Adipose tissue (tissue), 3 donors: ENCODE measurements at places on chromosomes 5 and 9. TPM values are rescaled to one million over a fixed set of nuclear protein-coding genes. Genes with fewer than 3 reads are reported as not detected.

ALDOB gene
- 972 TPM for polyA plus RNA-seq

FIBCD1 gene
- 0.21 TPM for polyA plus RNA-seq

ZNF367 gene
- 0.51 TPM for polyA plus RNA-seq

RACK1 gene
- polyA plus RNA-seq, result 2,124 TPM

EGFL7 gene
- 158 TPM for polyA plus RNA-seq

AJM1 gene
- polyA plus RNA-seq, result 1.7 TPM

PDE6A gene
- 0.01 TPM for polyA plus RNA-seq

FOXD4L5 gene
- polyA plus RNA-seq, result not detected

LRRTM2 gene
- polyA plus RNA-seq, result 0.16 TPM

GPRIN1 gene
- 0.36 TPM for polyA plus RNA-seq

PRR16 gene
- polyA plus RNA-seq, result 1.7 TPM

PCDHA4 gene
- 1.7 TPM for polyA plus RNA-seq

NEURL1B gene
- polyA plus RNA-seq, result 17.5 TPM

SOHLH1 gene
- polyA plus RNA-seq, result not detected

SLC6A7 gene
- not detected for polyA plus RNA-seq

SPINK7 gene
- polyA plus RNA-seq, result 2.0 TPM

RNF183 gene
- not detected for polyA plus RNA-seq

NOXA1 gene
- polyA plus RNA-seq, result 3.1 TPM

CACFD1 gene
- 4.0 TPM for polyA plus RNA-seq

IL17B gene
- 0.37 TPM for polyA plus RNA-seq

SLC22A4 gene
- 3.0 TPM for polyA plus RNA-seq

SHOC1 gene
- polyA plus RNA-seq, result 0.01 TPM

SLC6A19 gene
- polyA plus RNA-seq, result 0.07 TPM

GNAQ gene
- 6.3 TPM for polyA plus RNA-seq

DOK3 gene
- polyA plus RNA-seq, result 5.2 TPM

FST gene
- 30.6 TPM for polyA plus RNA-seq
